Left cardiac atrium (tissue), 4 donors: ENCODE measurements at places on chromosomes 12 and 14. TPM values are rescaled to one million over a fixed set of nuclear protein-coding genes. Genes with fewer than 3 reads are reported as not detected.

- peak; percentile 60 for DNase-seq
Measured at GRCh38 chr14:32702562-32702961, 236.1 kb upstream of the NPAS3 start.

EXOC3L4 gene
- total RNA-seq, result 0.92 TPM

PRICKLE1 gene
- 9.4 TPM for total RNA-seq

DNA sequence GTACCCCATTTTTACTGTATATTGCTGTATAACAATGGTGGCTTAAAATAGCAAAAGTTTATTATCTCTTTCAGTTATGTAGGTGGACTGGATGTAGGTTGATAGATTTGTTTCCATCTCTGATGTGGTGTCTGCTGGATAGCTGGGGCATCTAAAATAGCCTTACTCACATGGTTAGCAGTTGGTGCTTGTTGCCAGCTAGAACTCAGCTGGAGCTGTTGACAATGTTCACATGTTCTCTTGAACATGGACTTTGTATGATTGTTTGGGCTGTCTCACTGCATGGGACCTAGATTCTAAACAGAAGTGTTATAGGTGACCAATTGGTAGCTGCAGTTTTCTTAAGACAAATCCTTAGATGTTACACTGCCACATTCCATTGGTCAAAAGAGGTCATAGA is 126.9 kb downstream of the GPHN start:
- no peak for DNase-seq

DNA sequence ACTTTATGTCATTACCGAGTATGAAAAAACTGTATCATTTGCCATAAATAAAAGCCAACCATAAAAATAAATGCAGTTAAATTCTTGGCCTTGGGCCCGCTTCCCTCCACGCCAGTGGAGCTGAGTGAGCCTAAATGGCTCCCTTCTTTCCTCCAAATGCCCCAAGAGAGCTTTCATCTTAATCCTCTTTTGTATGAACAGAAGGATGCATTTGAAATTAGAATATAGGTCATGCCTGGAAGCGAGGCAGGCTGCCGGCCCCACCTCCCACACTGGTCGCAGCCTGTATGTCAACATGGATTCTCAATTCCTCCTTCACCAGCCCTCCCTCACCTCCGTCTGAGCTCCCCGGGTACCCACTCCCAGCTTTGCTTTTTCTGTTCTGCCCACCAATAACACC is 245.7 kb downstream of the SLC15A4 start:
- DNase-seq, result no peak

DNA sequence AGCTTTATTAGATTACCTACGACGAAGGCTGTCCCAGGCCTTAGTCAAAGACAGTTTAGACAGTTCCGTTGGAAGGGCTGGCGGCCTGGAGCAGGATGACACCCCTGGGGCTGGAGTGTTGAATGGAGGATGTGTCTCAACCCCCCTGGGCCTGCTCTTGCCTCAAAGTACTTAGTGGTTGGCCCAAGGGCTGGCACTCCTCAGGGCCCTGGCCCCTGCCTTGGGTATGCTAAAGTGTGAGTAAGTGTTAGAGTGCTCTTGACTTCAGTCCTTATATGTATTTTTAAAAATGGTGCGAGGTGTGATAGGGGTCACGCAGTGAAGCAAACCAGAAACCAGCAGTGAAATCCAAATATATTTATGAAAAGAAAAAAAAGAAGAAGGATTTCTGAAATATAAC is 261.6 kb downstream of the KTN1 start:
- no peak for DNase-seq

TEAD4 gene
- 31.2 TPM for total RNA-seq

SMCO2 gene
- not detected for total RNA-seq

GRCh38 chr14:25953532-25954139 is 644.2 kb downstream of the NOVA1 start:
- peak; percentile 20 for DNase-seq

- no peak for DNase-seq
Measured at GRCh38 chr12:2118061-2118460, 65.3 kb downstream of the CACNA1C start.

TBPL2 gene
- total RNA-seq, result not detected

DNA sequence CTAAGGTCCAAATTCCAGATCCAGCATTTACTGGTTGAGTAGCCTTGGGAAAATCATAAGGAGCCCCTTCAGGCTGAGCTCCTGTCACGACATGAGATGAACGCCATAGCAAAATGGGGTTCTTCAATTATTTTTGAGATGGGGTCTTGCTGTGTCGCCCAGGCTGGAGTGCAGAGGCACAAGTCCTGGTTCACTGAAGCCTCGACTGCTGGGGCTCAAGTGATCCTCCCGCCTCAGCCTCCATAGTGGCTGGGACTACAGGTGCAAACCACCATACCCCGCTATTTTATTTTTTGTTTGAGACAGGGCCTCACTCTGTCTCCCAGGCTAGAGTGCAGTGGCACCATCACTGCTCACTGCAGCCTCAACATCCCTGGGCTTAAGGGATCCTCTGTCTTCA is 25.7 kb upstream of the GPR68 start:
- DNase-seq, result no peak

DNA sequence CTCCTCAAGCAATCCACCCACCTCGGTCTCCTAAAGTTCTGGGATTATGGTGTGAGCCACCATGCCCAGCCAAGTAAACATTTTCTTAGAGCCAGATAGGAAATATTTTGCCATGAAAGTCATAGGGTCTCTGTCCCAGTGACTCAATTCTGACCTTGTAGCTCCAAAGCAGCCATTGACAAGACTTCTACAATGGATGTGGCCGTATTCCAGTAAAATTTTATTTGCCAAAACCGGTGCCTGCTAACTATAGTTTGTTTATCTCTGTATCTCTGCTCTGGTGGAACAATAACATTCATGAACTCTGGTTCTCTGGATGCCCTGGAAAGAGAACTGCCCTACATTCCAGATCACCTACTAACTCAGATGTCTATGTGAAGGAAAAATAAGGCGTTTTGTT is 54.6 kb upstream of the USP44 start:
- no peak for DNase-seq

RNF212B gene
- total RNA-seq, result not detected

NTN4 gene
- total RNA-seq, result 63.3 TPM

DNA sequence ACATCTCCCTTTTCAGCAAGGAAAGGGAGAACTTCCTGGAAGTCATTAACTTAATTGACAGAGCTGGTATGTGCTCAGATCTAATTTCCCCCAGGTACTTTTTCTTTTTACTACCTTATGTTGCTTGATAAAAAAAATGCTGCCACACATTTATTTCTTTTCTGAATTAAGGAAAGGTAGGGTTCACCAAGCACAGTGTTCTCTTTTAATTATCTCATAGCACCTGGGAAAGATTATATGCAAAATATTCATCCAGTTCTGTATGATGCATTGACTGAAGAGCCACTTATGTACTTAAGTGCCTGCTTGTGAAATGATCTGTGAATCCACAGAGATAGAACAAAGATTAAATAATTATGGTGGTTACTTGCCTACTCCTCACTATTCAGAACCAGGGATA is 25.1 kb downstream of the KCNC2 start:
- DNase-seq, result no peak

VPS37B gene
- 20.5 TPM for total RNA-seq

DNA sequence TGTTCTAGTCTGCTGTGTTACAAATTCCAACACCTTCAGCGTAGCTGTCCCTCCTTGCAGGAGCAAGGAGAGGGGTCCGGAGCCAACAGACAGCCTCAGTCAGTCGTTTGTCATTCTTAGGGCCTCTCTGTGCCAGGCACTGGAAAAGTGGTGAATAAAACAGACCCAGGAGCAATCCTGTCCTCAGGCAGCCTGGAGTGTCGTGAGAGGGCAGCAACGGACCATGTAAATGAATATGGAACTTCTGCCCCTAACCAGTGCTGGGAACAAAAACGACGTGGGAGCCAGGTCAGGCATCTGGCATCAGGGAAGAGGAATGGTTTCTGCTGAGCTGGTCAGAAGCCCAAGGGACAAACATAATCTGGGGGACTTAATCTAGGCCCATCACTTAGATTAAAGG is 64.8 kb upstream of the PSMC1 start:
- no peak for DNase-seq

- DNase-seq, result no peak
Measured at GRCh38 chr14:68774771-68775613, 17.9 kb downstream of the ZFP36L1 start.

DNA sequence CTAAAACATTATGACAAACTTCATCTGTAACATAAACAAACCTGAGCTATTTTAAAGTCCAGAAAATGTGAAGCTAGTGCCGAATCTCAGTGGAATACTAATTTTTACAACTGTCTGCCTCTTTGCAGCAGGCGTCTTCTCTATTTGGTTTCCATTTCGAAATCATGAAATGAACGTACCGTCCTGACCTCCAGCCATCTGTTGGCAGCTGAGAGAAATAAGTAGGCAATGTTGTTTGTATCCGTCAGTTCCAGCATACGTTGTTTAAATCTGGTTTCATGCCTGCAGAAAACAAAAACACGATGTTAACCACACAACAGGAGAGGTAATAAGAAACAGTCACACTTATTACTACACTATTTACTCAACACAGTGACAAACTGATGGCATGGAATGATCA is 54.3 kb upstream of the KCNJ8 start:
- no peak for DNase-seq

GRCh38 chr12:48281811-48282210 is 68.9 kb downstream of the ZNF641 start:
- no peak for DNase-seq

GRCh38 chr14:85948153-85948552 is 418.2 kb downstream of the FLRT2 start:
- no peak for DNase-seq

GRCh38 chr12:45336331-45336730 is 120.4 kb downstream of the ANO6 start:
- no peak for DNase-seq

DNA sequence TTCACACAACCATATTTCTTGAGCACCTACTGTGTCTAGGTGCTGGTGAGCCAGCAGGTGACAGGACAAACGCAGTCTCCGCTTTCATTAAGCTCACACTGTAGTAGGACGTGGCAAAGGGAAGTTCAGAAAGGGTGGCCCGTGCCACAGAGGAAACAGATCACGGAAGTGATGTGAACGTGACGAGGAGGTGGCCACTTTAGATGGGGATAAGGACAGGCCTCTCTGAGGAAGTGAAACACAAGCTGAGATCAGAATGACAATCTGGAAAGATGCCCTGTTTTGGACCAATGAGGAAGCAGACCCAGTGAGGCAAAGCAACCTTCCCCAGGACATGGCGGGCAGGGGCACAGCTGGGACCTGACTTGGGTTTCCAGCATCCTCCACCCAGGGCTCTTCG is 127.4 kb upstream of the PRMT8 start:
- no peak for DNase-seq

LRIG3 gene
- 13.0 TPM for total RNA-seq

- DNase-seq, result no peak
Measured at GRCh38 chr14:90739318-90740068, 76.7 kb downstream of the TTC7B start.

ARMH4 gene
- 15.8 TPM for total RNA-seq
